ENCODE measurements at places on chromosomes 6 and 20.
A peak's percentile ranks its signal among the peaks of the same experiment; 100 is the strongest.

DNA sequence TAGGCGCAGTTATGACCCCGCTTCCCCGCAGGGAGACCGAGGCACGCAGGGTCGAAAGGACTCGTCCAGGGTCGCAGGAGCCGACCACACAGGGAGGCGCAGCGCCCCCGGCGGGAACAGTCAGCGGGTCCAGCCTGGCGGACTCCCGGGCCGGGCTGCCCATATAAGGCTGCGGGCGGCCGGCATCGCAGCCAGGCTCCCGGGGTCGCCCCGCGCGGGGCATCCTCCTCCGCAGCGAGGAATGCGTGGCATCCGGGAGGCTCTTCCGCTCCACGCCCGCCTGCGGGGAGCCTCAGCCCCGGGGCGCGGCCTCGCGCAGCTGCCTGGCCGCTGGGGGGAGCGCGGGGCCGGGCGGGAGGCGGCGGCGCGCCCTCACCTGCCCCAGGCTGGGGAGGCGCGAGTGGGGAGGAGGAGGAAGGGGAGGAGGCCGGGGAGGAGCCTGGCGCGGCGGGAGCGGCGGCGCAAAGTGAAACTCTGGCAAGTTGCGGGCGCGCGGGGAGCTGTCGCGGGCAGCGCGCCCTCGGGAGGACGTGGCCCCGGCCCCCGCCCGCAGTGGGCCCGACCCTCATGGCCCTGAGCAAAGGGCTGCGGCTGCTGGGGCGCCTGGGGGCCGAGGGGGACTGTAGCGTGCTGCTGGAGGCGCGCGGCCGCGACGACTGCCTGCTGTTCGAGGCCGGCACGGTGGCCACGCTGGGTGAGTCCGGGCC, at the start of gene SYNJ2:
Gene SYNJ2, plus strand, starts transcription at position 469 of the 707 bp plus-strand sequence. Its CDS starts 99 bp downstream, at position 568.
- DNase-seq, result peak; percentile 51

- no peak for DNase-seq
These were observed 107.5 kb downstream of the DTNBP1 start for GRCh38 chr6:15555101-15556038.

GRCh38 chr6:139367810-139368351, 6.6 kb downstream of the CITED2 start:
- DNase-seq, result no peak

- peak; percentile 30 for DNase-seq
These were observed 112.0 kb downstream of the ATXN1 start for GRCh38 chr6:16649241-16649640.

DNA sequence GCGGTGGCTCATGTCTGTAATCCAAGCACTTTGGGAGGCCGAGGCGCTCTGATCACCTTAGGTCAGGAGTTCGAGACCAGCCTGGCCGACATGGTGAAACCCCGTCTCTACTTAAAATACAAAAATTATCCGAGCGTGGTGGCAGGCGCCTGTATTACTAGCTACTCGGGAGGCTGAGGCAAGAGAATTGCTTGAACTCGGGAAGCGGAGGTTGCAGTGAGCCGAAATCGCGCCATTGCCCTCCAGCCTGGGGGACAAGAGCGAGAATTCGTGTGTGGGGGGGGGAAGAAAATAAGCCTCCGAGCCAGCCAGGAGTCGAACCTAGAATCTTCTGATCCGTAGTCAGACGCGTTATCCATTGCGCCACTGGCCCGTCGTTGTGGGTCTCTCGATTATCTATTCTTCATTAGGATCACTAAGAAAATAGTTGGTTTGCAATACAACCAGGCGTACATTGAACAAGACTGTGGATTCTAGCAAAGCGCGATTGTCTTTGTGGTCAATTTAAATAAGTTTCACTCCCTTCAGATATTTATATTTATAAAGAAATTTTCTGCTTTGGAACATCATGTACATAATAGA, 33.9 kb upstream of the PRSS16 start:
- peak; percentile 66 for DNase-seq

DNA sequence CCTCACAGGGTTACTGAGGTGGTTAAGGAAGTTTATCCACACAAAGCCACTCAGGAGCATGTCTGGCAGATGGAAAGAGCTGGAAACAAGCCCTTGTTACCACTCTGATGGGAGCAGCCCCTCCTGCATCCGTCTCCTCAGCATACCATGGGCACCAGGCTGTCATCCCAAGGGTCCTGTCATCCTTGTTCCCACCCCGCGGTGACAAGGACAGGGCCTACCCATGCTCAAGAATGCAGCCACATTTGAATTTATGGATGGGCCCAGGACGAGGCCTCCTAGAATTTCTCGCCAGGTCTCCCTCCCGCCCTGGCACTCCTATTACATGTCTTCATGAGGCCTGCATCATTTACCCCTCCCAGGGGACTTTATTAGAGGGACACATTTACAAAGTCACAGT, 60.0 kb downstream of the NPEPL1 start:
- no peak for DNase-seq

- peak; percentile 9 for DNase-seq
These were observed 47.0 kb downstream of the DLL1 start for GRCh38 chr6:170243791-170244291.

- no peak for DNase-seq
These were observed 684.8 kb downstream of the QKI start for GRCh38 chr6:164099269-164099865.

GRCh38 chr20:44720997-44721784, 6.0 kb downstream of the CCN5 start:
- DNase-seq, result peak; percentile 86

- DNase-seq, result no peak
These were observed 41.1 kb downstream of the PTPN1 start for GRCh38 chr20:50551288-50551687.

DNA sequence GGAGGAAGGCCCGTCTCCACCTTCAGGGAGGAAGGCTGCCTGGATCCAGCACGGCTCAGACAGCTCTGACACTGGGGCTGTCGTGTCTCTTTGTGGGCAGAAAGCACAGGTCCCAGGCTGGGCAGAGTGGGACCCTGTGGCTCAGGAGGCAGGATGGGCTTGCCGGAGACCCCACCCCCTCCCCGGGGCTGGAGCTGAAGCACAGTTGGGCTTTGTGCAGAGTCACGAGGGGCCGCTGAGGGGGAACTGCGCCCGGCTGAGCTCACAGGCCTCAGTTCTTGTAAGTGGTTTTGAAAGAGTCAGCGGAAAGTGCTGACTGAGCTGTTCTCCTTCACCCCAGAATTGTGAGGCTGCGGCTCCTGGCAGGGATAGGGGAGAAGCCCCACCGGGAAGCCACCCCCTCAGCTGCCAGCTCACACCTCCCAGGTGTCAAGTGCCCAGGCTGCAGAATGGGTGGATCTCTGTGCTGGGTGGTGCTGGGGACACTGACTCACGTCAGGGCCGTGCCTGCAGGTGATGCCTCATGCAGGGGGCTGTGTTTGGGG, 145.5 kb upstream of the RNF24 start:
- peak; percentile 37 for DNase-seq

- peak; percentile 93 for DNase-seq
These were observed 128.6 kb upstream of the SLC22A23 start for GRCh38 chr6:3585320-3585935.

- DNase-seq, result no peak
These were observed 57.8 kb downstream of the FUT9 start for GRCh38 chr6:96073555-96073954.

- no peak for DNase-seq
These were observed 160.1 kb downstream of the EYS start for GRCh38 chr6:65546894-65547293.

DNA sequence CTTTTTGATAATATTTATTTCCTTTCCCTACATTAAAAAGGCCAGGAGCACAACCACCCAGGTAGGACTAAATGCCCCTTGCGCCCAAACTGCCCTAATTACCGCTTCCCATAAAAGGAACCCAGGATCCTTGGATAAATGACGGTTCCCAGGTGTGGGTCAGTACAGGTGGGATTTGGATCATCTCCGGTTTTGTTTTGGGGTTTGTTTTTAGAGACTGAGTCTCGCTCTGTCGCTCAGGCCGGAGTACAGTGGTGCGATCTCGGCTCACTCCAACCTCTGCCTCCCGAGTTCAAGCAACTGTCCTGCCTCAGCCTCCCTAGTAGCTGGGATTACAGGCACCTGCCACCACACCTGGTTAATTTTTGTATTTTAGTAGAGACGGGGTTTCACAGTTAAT, 28.4 kb downstream of the ZNF217 start:
- DNase-seq, result no peak

DNA sequence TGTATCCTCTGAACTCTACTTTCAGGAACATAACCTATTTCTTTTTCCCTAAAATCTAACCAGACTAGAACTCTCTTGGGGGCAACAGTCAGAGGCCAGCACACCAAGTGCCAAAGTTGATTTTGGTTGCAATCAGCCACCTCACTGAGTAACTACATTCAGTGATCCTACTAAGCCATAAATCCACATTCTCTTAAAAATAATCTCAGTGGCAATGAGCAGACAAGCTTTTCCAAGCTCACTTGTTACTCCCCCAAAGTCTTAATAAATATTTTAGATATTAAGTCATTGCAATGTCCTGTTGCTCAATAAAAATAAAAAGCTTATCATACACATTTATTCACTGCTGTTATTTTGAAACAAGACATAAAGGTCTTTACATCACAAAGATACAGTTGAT, 9.8 kb downstream of the RGS17 start:
- peak; percentile 68 for DNase-seq

GRCh38 chr20:3996399-3996798, 19.0 kb downstream of the RNF24 start:
- no peak for DNase-seq

- DNase-seq, result peak; percentile 32
These were observed 11.7 kb upstream of the MAPK13 start for GRCh38 chr6:36118550-36119107.

DNA sequence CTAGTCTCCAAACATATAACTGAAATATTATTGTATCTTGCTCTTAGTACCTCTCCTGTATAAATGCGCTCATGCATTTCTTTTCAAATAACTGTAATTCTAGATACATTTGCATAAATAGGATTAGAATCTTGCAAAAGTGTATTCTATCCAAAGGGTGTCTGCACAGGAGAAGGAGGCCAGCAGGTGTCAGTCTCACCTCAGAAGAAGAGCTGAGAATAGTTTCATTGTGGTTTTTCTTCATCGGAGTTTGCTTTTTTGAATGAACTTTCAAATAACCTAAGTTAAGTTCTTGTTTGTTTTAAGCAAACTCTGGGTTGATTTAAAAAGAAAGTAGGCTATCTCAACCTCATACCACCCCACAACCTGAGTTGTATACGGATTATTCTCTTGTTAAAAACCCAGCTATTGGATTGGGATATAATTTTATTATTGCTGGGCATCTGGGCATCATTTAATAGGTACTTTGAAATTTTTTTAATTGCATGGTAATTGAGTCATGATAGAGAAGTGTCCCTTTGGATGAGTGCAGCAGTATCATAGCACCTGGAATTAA, 125.0 kb upstream of the MLIP start:
- DNase-seq, result peak; percentile 74

GRCh38 chr20:49590163-49591017, 22.5 kb upstream of the PTGIS start:
- DNase-seq, result no peak

- DNase-seq, result no peak
These were observed 85.4 kb downstream of the EYA4 start for GRCh38 chr6:133326584-133326983.

DNA sequence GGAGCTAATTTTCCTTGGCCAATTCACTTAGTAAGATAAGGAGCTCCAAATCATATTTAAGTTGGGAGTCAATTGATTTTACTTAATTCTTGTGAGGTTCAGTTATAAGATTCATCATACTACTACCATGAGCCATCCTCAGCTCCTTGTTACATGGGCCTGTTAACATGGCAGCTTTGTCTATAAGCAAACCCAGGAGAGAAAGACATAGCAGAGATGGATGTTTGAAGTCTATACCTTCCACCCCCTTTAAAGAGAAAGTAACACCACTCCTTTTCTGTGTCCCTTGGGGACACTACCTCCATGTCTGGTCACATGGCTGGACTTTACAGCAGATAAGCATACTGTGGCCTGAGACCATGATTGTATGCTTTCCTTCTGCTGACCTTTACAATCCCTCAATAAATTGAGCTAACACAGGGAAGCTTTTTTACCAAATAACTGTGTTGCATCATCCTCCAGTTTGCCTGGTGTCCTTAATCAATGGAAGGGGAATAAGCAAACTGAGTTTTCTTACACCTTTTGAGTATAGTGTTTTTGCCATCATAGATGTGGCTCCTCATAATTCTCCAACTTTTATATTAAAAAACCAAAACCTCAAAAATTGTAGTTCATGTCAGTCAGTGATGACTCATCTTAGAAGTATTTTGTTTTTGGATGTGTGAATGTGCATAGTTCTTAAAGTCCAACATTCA, 9.8 kb upstream of the ZNFX1 start:
- peak; percentile 63 for DNase-seq

DNA sequence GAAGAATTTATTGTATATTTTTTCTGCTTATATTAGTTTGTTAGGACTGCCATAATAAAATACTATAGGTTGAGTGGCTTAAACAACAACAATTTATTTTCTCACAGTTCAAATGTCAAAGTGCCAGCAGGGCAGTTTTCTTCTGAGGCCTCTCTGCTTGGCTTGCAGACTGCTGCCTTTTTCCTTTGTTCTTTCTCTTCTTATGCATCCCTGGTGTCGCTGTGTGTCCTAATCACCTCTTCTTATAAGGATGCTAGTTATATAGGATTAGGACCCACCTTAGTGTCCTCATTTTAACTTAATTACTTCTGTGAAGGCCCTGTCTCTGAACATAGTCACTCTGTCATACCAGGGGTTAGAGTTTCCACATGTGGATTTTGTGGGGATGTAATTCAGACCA, 354.4 kb downstream of the NKAIN2 start:
- DNase-seq, result no peak

- peak; percentile 74 for DNase-seq
These were observed 39.5 kb downstream of the UNC5CL start for GRCh38 chr6:40999569-40999968.

DNA sequence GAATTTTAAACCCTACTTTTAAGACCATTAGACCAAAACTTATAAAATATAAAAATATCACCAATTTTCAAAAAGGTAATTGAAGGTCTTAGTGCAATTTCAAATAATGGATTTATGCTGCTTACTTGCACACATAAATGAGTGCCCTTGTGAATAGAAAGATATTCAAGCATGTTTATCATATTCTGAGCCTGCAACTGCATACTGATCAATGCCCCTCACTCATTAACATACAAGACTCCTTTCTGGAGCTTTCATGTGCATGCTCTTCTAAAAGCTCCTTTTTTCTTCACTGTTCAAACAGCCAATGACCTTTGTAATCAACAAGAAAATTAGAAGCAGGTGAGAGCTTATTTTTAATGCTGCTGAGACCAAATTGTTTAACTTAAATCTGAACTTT, 1139.3 kb downstream of the HACE1 start:
- no peak for DNase-seq

DNA sequence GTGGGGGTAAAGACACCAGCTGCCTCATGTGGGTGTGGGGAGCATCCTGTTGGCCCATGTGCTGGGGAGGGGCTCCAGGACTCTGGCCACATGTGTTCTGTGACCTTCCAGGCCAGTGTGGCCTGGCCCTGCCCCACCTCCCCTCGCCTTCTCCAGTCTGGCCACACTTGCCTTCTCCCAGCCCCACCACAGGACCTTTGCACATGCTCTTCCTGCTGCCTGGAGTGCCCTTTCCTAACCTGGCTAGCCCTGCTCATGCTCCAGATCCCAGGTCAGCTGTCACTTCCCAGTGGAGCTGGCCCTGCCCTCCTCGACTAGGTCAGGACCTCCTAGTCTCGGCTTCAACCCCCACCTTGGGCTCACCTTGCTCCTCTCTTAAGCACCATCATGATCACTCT, 183.8 kb downstream of the CDH4 start:
- no peak for DNase-seq

GRCh38 chr6:12844284-12845223, 128.0 kb downstream of the PHACTR1 start:
- DNase-seq, result peak; percentile 35

Measured in fibroblast of mammary gland (primary cell).